ENCODE measurements at places on chromosomes 6 and 20.

- no peak for DNase-seq
Observed at GRCh38 chr6:2581611-2582010, 169.1 kb downstream of the MYLK4 start.

- DNase-seq: no peak
Observed at GRCh38 chr6:54619102-54619501, 227.5 kb upstream of the FAM83B start.

- no peak for DNase-seq
Observed at GRCh38 chr6:98146656-98147055, 687.7 kb upstream of the POU3F2 start.

DNA sequence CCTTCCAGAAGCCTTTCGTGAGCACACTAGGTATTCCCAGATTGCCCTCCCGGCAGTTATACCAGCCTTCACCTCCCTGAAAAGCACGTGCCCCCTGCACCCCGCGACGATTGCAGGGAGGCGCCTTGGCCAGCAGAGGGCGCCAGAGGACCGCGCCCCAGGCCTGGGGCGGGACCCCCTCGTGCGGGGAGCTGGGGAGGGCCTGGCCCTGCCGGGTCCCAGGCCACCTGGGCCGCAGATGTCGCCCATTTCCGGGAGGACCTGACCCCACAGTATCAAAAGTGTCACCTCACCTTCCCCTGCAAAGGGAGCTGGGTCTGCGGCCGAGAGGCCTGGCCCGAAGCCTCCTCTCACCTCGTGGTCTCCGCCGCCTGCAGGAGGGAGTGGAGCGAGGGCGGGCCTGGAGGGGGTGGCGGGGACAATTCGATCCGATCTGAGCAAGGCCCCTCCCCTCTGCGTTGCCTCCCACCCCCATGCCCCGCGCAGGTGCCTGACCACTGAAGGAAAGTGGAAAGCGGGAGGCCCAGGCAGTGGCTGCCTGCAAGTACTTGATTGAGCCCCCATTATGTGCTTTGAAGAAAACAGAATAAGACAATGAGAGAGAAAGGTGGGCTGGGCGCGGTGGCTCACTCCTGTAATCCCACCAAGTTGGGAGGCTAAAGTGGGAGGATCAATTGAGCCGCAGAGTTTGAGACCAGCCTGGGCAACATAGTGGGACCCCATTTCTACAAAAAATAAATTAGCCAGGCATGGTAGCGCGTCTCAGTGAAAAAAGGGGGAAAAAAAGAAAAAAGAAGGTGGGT, 3.5 kb upstream of the SNAI1 start:
- peak; percentile 67 for DNase-seq

GRCh38 chr6:138818496-138819194, 22.8 kb downstream of the ECT2L start:
- no peak for DNase-seq

GRCh38 chr20:51184289-51184688, 161.4 kb upstream of the KCNG1 start:
- no peak for DNase-seq

GRCh38 chr6:132361101-132361500, 40.2 kb downstream of the MOXD1 start:
- no peak for DNase-seq

DNA sequence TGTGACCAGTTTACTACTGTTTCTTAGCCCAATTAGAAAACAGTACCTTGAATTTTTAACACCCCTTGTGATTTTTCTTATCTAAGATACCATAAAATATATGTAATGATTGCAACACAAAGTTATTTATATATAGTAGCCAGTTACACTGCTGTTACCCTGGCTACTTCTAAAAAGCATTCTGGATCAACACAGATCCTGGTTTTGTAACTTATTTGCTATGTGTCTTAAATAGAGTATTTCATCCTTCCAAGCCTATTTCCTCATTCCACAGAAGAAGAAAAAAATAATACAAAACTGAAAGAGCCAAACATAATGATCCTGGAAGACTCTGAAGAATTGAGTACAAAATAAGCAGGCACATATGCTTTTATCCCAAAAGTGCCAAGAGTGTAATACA, 19.0 kb upstream of the GSTA4 start:
- no peak for DNase-seq

DNA sequence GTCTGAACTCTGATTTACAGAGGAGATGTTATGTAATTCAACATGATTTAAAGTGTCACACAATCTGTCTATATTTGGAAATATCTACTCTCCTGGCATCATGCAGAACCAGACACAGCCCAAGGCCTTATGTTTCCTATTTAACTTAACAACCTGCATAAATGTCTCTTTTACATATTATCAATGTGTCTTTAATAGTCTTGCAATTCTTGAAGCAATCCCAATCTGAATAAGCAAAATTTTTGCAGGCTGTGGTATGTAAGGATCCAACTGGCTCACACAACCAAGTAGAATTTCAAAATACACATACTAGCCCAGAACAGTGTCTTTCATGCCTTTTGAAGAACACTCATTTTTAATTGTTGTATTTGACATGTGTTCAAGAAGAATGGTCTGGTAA, 443.2 kb downstream of the MAFB start:
- no peak for DNase-seq

- DNase-seq: no peak
Observed at GRCh38 chr20:17762243-17762872, 62.6 kb downstream of the BANF2 start.

All from stimulated activated CD4-positive, alpha-beta T cell treated with anti-CD3 and anti-CD28 coated beads, Interleukin-1b, Interleukin-23, amount 100 ng/mL, for 4 hours (primary cell).